ENCODE measurements at places on chromosomes 5 and 9. TPM values are rescaled to one million over a fixed set of nuclear protein-coding genes. Genes with fewer than 3 reads are reported as not detected.

Gene CYLC2
- not detected for total RNA-seq

Gene TLX3
- not detected for total RNA-seq

Gene SLC46A2
- not detected for total RNA-seq

Gene TRIM36
- total RNA-seq = 5.4 TPM

Gene MRPL22
- 17.8 TPM for total RNA-seq

Gene SOX30
- not detected for total RNA-seq

Gene TEK
- total RNA-seq = 3.3 TPM

Gene FBXL7
- total RNA-seq = 6.2 TPM

GRCh38 chr9:110807956-110808598 lies 139.5 kb downstream of the MUSK start:
- DNase-seq = peak; percentile 48

- DNase-seq = no peak
Measured at GRCh38 chr5:178986326-178986960, 8.7 kb downstream of the GRM6 start.

GRCh38 chr5:60056191-60056590 lies 162.7 kb upstream of the PDE4D start:
- no peak for DNase-seq

GRCh38 chr5:32182463-32183063 lies 8.4 kb upstream of the GOLPH3 start:
- DNase-seq = no peak

GRCh38 chr9:84439250-84439649 lies 98.7 kb upstream of the SLC28A3 start:
- DNase-seq = no peak

DNA sequence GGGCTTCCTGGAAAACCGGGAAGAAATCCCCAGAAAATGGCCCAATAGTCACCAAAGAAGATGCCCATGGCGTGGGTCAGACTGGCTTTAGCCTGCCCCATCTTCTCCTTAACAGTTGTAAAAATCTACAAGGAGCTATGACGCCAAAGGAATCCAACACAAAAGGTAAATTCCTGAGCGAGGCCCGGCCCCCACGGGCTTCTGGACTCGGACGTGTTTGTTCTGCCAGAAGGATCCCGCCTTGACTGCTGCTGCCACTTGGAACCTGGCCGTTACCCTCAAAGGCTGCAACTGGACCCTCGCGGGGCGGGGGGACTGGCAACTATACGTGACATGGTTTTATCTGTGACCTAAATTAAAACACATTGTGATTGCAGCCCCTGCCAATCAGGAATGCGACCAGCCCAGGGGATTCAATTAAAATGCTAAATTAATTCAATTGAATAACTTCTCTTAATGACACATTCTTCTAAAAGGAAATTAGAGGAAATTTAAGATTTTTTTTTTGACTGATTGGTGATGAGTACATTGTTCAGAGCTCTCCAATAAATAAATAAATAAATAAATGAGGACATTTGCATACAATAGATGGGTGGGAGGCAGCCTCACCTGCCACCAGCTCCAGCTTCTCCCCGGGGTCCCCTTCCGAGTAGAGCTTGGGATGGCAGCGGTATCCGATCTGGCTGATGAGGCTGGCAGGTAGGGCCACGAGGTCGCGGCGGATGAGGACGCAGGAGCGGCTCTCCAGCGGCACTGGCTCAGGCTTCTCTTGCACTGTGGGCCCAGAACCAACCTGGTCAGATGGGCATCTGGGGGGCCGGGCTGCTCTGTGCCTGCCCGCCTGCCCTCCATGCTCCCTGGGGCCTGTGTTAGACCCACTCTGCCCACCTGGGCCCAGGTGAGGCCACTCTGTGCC lies 54.7 kb upstream of the UBAC1 start:
- no peak for DNase-seq

DNA sequence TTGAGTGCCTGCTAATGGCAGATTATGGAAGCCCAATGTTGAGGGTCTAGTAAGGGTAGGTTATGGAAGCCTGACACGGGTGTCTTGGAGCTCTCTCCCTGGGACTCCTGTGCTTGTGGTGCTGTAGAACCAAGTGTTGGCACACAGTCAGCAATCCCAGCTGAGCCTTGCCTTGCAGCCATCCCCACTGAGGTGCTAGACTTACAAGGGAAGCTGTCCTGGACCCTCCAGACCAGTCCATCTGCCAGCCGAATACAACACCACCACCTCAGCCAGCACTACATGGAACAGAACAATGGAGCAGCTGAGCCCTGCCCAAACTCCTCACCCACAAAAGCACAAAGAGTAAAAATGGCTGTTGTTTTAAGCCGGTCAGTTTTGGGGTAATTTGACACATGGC lies 90.5 kb upstream of the DNAH5 start:
- peak; percentile 43 for DNase-seq

DNA sequence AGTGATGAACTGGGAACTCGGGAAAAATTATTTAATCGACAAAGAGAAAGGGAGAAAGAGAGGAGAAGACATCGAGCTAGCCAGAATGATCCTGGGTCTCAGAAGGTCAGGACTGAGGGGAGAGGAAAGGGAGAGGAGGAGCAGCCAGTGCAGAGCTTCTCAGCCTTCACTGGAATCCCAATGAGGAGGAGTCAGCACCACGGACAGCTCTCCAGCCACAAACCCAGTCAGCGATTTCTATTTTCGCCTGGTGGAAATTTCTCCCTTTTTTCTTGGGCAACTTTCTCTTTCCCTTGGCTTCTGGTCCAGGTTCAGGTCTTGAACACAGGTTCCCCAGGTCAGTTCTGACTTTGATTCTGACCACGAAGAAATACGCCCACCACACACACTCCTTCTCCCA lies 1.6 kb upstream of the BRINP1 start:
- DNase-seq = peak; percentile 18

DNA sequence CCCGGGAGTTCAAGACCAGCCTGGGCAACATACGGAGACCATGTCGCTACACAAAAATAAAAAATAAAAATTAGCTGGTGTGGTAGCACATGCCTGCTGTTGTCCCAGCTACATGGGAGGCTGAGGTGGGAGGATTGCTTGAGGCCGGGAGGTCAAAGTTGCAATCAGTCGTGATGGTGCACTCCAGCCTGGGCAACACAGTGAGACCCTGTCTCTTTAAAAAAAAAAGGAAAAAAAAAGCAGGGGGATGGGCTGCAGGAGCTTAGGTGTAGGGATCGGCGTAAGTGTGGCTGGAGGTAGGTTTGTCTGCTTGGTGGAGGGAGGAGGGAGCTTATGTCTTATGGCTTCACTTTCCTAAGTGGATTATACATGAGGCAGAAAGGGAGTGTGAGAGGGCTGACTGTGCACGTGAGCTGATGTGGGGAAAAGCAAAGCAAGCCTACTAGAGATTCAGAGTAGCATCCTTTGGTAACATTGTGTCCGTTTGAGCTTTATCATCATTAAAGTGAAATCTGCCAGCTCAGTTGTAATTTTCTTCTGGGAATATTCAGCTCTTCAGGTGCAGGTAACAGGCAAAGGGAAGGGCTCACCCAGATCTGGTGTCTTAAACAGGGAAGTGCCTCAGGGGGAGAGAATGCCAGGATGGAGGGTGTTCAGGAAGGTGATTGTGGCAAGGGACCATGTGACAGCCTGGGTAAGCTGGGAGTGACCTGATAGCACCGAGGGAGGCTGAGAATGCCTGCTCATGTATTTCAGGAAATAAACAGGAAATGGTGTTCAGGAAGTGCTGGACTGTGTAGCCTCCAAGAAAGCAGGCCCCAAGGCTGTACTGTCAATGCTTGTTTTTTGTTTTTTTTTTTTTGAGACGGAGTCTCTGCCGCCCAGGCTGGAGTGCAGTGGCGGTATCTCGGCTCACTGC lies 17.6 kb upstream of the SETX start:
- no peak for DNase-seq

GRCh38 chr5:147017621-147018020 lies 139.1 kb upstream of the PPP2R2B start:
- no peak for DNase-seq

- DNase-seq = no peak
Measured at GRCh38 chr5:141889282-141889871, 11.2 kb upstream of the PCDH1 start.

- DNase-seq = no peak
Measured at GRCh38 chr9:2214707-2215106, 199.6 kb downstream of the SMARCA2 start.
